RPMI7951 (cell line): ENCODE measurements at places on chromosomes 7 and 10. TPM values are rescaled to one million over a fixed set of nuclear protein-coding genes. Genes with fewer than 3 reads are reported as not detected.

HYAL4 gene
- total RNA-seq: not detected in 2 replicates

WDR11 gene
- total RNA-seq: 33.4 and 33.5 TPM in 2 replicates

NKX2-3 gene
- 0.59 TPM in 1 of 2 replicates, not detected in the other for total RNA-seq

EIF5AL1 gene
- 0.12 and 0.29 TPM in 2 replicates for total RNA-seq

PRSS2 gene
- not detected in 2 replicates for total RNA-seq

MAGI2 gene
- 1.1 and 1.4 TPM in 2 replicates for total RNA-seq

CPED1 gene
- total RNA-seq: 28.2 and 33.6 TPM in 2 replicates

MCMBP gene
- total RNA-seq: 60.6 and 62.8 TPM in 2 replicates

ASB4 gene
- total RNA-seq: 0.12 and 0.39 TPM in 2 replicates

COBL gene
- not detected in 2 replicates for total RNA-seq

SSBP1 gene
- total RNA-seq: 318 and 328 TPM in 2 replicates

AP1S1 gene
- 135 and 162 TPM in 2 replicates for total RNA-seq

KCNMA1 gene
- 33.7 and 47.7 TPM in 2 replicates for total RNA-seq

FKBP6 gene
- not detected in 2 replicates for total RNA-seq

FEZF1 gene
- total RNA-seq: not detected in 2 replicates

AS3MT gene
- total RNA-seq: 1.3 and 1.9 TPM in 2 replicates

P4HA1 gene
- 290 and 315 TPM in 2 replicates for total RNA-seq

IMMP2L gene
- 9.8 and 10.5 TPM in 2 replicates for total RNA-seq

NUTM2B gene
- total RNA-seq: 0.24 and 0.29 TPM in 2 replicates

PON3 gene
- total RNA-seq: not detected in 2 replicates

MTURN gene
- 5.0 and 9.1 TPM in 2 replicates for total RNA-seq

ERVW-1 gene
- total RNA-seq: not detected in 2 replicates

ARHGEF35 gene
- 1.3 and 1.4 TPM in 2 replicates for total RNA-seq

VIPR2 gene
- total RNA-seq: not detected in 2 replicates

CLEC2L gene
- total RNA-seq: not detected in 2 replicates

MMS19 gene
- 73.9 and 87.0 TPM in 2 replicates for total RNA-seq

OR6B1 gene
- total RNA-seq: not detected in 2 replicates

FAM131B gene
- total RNA-seq: not detected in 2 replicates

CCDC201 gene
- not detected in 2 replicates for total RNA-seq

CNNM1 gene
- 1.4 and 2.2 TPM in 2 replicates for total RNA-seq

NPFFR1 gene
- not detected in 2 replicates for total RNA-seq

LRIT1 gene
- not detected in 2 replicates for total RNA-seq

NOC3L gene
- total RNA-seq: 31.6 and 40.4 TPM in 2 replicates

GIMAP2 gene
- total RNA-seq: 9.1 and 11.5 TPM in 2 replicates

FGFR2 gene
- total RNA-seq: 0.39 and 0.60 TPM in 2 replicates

MRC1 gene
- not detected in 2 replicates for total RNA-seq
